C1 segment of cervical spinal cord (tissue), 14 donors: ENCODE measurements at places on chromosomes 12 and 14.

DNA sequence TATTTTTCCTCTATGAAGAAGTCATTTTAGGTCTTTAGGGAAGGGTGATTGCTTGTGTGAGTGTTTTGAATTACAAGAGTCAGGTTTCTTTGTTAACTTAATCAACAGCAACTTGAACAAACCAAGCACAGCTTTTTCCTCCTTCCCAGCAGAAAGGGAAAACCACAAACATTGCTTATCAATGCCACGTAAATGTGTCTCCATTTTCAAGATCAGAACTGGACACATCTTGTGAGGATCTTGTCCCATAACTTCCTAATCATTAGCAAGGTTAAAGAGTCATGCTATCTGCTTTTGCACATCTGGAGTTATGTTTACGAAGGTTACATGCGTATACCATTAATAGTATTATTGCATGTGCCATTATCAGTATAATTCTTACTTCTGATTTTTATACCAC is 248.0 kb upstream of the FLRT2 start:
- DNase-seq, result no peak

- no peak for DNase-seq
Measured at GRCh38 chr12:114287821-114288525, 118.0 kb downstream of the TBX5 start.

GRCh38 chr14:100275214-100275613 is 31.0 kb downstream of the SLC25A29 start:
- no peak for DNase-seq

DNA sequence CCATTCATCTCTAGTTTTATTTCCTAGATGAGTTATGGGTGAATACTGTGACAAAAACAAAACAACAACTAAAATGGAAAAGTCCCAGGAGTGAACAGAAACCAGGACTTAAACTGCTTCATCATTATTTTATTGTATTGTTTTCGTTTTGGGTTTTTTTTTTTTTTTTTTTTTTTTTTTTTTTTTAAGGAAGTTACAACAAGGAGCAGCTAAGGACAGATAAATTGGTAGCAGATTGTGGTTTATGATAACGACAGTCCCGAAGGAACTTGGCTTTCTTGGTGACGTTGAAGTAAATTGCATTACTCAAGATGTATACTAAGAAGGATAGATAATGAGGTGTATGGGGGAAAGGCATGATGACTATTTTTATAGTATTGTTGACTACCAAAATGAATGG is 866.3 kb downstream of the NRXN3 start:
- DNase-seq, result no peak

DNA sequence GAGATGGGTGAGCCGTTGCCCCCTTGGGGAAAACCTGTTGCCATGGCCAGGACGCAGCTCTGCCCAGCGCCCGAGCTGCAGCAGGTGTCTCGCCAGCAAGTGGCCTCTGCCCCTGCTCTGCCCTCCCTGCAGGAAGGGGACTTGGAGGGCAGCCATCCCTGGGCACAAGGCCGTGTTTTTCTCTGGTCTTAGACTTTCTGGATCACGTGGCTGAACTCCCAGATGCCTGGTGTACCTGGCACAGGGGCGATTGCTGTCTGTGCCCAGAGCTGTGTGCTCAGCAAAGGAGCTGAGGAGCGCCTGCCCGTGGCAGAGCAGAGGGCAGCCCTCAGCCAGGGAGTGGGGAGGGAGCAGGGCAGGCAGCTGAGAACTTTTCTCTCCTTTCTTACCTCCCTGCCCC is 38.0 kb downstream of the TMEM63C start:
- DNase-seq, result no peak

DNA sequence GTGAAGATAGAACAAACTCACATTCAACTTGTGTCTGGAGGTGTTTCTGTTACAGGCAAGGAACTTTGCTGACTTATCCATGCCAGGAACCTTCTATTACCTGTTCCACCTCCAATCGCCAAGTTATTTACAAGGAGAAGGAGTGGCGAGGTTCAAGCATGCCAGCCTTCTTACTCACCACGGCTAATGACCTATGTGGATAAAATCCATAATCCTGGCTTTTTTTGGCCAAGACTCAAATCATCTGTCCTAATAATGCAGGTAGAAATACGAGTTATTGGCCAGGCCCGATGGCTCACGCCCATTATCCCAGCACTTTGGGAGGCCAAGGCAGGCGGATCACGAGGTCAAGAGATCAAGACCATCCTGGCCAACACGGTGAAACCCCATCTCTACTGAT is 241.6 kb downstream of the TMEM132D start:
- DNase-seq, result no peak

GRCh38 chr14:63745858-63746425 is 18.1 kb upstream of the SGPP1 start:
- DNase-seq, result no peak

DNA sequence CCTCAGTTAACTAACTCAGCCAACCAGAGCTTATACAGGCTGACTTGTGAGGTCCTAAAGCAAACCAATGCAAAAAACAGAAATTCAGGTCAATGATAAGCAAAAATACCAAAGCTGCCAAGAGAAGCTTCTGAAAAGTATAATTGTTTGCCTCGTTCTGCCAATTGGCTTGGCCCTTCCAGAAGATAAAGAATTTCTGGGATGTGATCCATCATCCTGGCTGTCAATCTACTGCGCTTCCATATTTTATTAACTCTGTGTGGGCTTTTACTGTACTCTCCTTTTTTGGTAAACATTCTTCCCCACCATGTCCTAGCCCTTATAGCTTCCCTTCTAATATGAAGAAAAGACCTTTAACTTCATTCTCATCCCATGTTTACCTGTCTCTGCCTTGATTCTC is 387.9 kb downstream of the TMEM117 start:
- DNase-seq, result no peak

- DNase-seq, result no peak
Measured at GRCh38 chr14:31568671-31569070, 7.5 kb downstream of the NUBPL start.

- DNase-seq, result no peak
Measured at GRCh38 chr12:80681-81190, 14.2 kb downstream of the IQSEC3 start.

DNA sequence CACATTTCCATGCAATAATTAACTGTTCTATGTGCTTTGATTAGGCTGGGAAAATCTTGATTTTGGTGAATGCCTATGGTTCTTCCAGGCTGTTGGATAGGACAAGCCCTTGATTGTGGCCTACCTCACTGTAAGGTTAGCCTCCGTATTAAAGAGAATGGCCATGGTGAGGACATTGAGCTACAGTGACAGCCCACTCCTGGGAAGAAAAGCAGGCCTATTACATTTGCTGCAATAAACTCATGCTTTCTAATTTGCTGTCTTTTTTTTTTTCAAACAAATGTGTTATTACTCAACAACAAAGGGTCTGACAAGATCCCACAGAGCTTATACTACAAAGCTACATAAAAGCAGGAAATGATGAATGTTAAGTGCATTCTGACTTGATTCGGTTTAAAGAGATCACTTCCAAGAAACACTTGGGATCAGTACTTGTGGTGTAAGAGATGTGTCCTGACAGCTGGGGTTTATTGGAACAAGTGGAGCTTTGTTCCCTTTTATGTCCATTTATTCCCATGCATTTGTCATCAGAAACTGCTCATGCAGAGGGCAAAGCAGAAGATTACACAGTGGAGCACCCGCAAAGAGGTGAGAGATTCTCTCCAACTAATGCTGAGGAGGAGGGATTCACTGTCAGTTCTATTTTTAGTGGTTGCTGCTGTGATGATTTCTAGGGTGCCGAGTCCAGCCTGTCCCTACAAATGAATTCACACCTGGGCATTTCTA is 29.1 kb upstream of the KCNK10 start:
- DNase-seq, result no peak

DNA sequence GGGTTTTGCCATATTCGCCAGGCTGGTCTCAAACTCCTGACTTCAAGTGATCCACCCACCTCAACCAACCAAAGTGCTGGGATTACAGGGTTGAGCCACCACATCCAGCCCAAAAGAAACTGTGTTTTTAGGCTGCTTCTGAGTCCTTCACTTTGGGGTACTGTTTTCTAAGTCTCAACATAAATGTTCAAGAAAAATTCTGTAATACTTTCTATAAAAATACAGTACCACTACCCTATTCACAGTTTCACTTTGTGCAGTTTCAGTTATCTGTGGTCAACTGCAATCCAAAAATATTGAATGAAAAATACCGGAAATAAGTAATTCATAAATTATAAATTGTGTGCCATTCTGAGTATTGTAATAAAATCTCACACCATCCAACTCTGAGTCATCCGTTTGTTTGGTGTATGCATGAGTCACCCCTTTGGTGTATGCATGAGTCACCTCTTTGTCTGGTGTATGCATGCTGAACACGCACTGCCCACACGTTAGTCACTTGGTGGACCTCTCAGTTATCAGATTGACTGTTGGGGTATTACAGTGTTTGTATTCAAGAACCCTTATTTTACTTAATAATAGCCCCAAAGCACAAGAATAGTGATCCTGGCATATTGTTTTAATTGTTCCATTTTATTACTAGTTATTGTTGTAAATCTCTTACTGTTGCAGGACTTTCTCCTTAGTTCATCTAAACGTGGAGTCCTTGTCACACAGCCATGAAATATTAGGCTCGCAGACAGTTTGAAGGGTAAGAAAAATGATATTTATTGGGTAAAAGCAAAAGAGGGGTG is 190.2 kb downstream of the FSCB start:
- no peak for DNase-seq

DNA sequence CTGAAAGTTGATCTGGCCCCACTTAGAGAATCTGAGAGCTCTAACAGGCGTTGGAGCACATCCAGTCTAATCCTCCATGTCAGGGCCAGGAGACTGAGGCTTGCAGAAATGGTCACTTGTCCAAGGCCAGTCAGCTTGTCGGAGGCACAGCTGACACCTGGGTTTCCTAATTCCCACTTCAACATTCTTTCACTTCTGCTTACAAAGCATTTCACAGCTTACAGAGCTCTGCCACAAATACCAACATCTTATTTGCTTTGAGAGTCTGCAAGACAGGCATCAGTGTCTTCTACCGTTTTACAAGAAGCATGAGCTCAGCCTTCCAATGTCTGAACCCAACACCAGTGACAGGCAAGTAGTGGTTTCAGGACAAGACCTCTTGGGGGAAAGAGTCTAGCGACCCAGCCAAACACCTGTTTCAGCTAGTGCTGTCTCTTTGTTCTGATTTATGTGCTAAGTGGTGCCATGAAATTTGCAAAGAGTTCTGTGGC is 31.8 kb downstream of the ISCA2 start:
- no peak for DNase-seq

GRCh38 chr14:37343307-37344094 is 145.8 kb downstream of the MIPOL1 start:
- DNase-seq, result no peak

- no peak for DNase-seq
Measured at GRCh38 chr12:6276956-6277620, 33.4 kb upstream of the PLEKHG6 start.

GRCh38 chr14:78970677-78971076 is 800.5 kb downstream of the NRXN3 start:
- DNase-seq, result no peak

DNA sequence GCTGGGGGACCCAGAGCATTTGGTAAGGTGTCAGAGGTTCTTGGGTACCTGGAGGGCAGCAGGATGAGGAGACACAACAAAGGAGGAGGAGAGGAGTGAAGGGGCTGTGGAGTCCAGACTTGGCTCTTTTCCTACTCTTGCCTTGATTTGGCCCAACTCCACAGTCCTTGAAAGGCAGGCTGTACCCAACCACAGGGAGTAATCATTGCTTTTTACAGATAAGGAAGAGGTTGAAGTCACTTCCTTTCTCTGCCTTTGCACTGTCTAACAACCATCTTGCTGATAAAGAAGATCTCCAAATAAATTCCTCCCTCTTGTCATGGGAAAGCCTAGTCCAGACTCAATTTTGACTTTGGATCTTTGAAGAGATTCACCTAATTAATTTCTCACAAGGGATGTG is 226.8 kb upstream of the HMGA2 start:
- no peak for DNase-seq

- DNase-seq, result no peak
Measured at GRCh38 chr12:98275131-98275475, 240.3 kb upstream of the TMPO start.

DNA sequence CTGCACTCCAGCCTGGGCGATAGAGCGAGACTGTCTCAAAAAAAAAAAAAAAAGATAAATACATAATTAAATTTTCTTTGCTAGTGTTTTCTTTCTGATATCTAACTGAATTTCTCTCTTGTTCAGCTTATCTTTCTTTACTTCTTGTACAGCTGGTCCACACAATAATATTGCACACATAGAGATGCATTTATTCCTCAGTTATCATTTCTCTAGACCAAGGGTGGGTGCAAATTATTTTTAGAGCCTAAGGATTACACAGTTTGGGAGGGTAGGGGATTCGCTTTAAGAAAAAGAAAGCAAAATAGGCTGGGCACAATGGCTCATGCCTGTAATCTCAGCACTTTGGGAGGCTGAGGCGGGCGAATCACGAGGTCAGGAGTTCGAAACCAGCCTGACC is 17.9 kb downstream of the A2ML1 start:
- DNase-seq, result no peak

- no peak for DNase-seq
Measured at GRCh38 chr12:59383079-59383822, 212.6 kb upstream of the SLC16A7 start.

DNA sequence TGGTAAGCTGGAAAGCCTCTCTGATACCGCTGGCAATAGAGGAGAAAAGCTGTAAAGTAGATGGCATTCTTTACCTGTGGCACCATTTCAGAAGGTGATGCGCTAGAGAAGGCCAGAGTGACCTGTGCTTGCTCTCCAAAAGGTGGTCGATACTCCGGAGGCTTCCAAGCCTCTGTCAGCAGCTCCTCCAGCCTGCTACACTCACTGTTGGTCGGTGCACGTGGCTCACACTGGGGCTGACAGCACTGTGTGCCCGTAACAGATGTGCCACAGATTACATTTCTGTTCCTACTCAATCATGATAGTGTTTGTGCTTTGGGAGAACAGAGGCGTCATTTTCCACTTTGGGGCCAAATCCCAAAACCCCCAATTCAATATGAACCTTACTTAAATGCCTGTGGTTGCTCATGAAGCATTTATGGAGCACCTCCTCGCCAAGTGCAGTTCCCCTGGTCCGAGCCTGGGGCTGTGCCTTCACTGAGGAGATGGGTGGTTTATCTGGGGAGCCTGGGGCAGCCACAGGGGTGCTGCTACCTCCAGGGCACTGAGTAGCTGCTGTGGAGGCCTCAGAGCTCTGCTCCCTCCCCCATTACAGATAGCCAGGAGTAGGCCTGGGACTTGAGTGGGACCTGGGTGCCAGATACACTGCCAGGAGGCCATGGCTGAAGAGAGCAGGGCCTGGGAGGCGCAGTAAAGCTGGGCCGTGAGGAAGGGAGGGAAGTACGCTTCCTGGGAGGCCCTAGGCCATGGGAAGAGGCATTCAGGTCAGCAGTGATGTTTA is 26.8 kb downstream of the CCNK start:
- DNase-seq, result no peak
